ENCODE measurements at places on chromosomes 12 and 14.

DNA sequence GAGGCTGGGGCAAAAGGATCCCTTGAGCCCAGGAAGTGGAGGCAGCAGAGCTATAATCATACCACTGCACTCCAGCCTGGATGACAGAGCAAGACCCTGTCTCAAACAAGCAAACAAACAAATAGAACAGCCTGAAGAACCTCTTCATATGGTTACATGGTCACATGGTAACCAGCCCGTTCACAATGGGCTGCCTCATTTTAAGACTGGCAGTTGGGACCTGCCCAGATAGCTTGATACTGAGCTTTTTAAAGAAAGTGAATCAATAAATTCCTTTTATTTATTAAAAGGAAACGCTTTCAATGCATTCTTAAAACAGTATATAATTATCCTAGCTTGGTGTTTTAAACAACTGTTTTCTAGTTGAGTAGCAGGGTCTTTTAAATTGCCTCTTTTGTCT lies 10.5 kb downstream of the MLXIP start:
- DNase-seq: no peak

DNA sequence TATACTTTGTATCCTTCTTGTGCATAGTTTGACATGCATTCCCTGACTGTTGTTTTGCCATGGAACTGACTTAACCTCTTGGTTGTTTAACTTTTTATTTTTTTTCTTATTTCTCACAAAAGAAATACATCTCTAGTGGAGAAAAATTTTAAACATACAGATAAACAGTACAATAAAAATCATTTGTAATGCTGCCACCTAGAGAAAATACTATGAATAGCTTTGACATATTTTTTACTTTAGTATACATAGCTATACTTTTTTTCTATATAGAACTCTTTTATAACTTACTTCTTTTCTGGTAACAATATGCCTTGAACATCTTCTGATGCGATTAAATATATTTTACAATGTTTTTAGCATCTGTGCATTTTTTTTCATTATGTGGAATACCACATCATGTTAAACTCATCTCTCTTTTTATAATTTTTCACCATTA lies 184.5 kb downstream of the AKAP6 start:
- DNase-seq: no peak

DNA sequence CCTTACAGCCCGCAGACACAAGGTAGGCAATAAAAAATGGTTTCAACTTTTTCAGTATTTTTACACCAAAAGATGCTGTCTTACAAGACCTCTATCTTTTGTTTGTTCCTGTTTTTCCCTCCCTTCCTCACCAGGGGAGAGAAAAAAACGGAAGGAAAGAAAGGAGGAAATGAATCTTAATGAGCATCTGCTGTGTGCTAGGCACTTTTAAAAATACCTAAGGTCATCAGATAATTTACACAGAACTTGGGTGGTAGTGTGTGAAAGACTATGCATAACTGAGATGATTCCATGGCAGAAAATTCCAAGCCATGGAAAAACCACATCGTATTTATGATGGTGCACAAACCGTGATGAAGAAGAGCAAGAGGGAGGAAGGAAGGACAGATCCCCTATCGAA lies 121.2 kb downstream of the DIP2B start:
- DNase-seq: no peak

- DNase-seq: peak; percentile 75
These were observed 731 bp upstream of the PCNX4 start for GRCh38 chr14:60090864-60091519.

DNA sequence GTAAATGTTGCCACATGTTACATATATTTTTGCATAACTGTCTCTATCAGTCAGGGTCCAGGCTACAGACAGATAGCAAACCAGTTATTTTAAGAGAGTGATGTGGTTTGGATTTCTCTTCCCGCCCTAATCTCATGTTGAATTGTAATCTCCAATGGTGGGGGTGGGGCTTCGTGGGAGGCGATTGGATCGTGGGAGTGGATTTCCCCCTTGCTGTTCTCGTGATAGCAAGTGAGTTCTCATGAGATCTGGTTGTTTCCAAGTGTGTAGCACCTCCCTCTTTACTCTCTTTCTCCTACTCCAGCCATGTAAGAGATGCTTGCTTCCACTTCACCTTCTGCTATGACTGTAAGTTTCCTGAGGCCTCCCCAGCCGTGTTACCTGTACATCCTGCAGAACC lies 704.2 kb upstream of the TBX3 start:
- DNase-seq: no peak

DNA sequence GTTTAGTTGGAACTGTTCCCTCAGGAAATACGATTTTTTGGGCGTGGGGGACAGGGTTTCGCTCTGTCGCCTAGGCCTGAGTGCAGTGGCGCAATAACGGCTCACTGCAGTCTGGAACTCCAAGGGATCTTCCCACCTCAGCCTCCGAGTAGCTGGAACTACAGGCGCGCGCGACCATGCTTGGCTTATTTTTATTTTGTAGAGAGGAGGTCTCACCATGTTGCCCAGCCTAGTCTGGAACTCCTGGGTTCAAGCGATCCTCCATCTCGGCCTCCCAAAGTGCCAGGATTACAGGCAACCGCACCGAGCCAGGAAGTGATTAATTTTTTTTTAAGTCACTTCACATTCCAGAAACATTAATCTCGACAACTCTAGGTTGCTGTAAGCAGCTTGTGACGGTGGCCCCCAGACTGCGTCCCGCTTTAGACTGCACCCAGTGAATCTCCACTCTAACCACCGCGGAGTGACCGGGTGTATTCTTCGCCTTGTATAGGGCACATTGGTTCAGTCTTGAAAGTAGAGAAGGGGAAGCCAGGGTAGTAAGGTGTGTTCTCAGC lies 830 bp upstream of the MIS18BP1 start:
- DNase-seq: peak; percentile 25

DNA sequence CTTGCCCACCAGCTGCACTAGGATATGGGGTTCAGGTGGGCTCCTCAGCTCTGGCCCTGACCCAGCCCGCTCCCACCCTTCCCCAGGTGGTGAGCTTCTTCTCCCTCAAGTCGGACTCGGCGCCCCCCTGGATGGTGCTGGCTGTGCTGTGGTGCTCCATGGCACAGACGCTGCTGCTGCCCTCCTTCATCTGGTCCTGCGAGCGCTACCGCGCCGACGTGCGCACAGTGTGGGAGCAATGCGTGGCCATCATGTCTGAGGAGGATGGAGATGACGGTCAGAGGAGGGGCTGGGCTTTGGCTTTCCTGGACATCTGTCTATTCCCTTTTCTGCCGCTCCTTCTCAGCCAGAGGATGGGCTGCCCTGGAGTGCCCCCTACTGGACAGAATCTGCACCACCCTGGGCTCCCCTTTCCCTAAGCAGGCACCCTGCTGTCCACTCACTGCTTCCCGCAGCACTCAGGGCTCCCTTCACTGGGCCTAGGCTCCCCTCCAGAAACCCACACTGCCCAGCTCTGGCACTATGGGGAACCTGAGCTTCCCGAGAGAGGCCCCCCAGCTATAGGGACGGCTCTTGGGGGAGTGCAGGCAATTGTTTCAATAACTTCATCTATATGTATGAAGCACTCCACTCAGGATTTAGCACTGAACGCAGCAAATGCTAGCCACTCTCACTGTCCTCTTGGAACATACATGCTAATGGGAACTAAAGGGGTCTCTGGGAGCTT lies 2.6 kb upstream of the P3H3 start:
- peak; percentile 77 for DNase-seq

DNA sequence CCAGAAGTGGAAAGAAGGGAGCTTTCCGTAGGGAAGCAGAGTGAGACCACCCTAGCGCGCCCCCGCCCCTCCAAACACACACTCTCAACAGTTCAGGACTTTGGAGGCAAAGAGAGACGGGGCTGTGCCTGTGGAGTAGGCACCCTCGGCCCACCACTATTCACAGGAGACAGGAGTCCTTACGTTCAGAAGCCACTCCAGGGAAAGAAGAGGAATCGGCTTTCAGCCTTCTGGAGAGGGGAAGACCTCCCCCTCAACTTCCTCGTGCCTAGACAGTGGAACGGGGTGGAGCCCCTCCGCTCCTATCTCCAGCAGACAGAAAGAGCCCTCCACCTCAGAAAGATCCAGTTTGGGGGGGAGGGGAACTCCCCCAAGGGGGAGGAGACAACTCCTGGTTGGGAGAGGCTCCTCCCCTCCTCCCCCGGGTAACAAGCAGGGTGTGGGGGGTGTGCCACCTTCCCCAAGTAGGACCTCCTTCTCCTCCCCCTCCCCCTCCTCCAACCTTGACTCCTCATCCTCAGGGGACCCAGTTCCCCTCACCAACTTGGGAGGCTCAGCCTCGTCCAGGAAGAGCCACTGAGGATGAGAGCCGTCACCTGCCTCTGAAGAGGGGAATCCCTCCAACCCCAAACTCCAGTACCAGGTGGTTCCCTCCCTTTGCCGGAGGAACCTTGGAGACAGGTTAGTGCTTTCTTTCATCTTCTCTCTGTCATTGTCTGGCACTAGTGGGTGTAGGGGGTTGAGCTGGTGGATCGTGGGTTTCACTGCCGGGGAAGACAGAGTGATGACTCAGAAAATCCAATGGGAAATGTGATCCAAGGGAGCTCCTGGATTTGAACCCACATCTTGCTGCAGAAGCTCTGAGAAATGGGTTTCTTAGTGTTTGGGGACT lies 883 bp downstream of the FOXJ2 start:
- DNase-seq: peak; percentile 78

DNA sequence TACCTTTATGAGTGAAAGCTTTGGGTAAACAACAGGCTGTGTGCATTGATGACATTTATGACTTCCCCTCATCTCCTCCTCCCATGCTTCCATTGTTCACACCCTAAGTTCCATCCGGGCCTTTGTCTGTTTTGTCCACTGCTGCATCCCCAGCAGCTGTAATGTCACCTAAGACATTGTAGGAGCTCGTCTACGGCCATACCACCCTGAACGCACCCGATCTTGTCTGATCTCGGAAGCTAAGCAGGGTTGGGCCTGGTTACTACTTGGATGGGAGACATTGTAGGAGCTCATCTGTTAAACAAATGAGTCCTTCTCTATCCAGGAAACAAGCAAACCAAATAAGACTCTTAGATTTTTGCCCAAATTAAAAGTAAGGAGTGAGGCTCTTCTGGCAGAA lies 40.4 kb upstream of the SYCP3 start:
- DNase-seq: no peak

DNA sequence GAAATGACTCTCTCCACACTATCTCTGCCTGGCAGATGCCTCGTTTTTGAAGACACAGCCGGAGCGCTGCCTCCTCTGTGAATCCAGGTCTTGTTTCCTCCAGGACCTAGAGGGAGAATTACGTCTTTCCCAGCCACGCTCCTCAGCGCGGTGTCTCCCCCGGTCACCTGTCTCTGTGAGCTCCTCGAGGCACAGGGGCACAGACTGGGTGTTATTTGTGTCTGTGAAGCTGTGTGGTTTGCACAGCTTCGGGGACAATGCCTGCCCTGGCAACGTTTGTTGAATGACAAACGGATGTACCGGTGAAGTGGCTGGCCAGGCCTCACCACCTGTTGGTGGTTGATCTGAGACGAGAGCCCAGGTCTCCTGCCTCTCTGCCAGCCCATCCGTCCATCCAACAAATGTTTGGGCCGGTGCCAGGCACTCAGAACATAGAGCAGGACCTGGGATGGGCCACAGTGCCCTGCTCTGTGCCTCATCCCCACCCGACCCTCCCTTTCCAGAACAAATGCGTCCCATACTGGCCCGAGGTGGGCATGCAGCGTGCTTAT lies 6.1 kb downstream of the PTPN6 start:
- no peak for DNase-seq

DNA sequence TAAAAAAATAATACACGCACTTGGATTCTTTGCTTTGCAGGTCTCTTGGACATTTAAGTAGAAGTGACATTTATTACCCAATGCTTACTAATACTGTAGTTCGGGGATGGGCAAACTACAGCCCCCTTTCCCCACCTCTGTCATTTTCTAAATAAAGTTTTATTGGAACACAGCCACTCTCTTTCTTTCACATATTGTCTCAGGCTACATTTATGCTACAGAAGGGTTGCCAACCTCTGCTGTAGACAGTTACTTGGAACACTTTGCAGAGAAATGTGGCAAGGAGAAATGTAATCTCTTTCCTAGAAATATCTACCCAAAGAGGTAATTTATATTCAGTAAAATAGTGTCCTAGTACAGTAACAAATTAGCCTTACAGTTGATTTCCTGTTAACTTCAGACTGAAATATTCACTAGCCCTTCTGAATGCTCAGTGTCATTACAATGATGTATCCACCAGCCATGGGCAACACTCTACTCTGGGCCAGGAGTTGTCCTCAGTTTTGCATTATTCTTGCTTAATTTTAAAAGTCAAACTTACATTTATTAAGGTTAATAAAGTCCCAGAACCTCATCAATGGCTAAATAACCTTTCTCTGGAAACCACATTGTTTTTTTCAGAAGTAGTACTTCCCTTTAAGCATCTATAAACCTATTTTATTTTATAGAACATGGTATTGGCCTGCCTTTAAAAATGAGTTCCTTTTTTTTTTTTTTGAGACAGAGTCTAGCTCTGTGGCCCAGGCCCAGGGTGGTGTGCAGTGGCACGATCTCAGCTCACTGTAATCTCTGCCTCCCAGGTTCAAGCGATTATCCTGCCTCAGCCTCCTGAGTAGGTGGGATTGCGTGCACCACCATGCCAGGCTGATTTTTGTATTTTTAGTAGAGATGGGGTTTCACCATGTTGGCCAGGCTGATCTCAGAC lies 269.6 kb upstream of the AMIGO2 start:
- no peak for DNase-seq

GRCh38 chr14:47148686-47149085 lies 497.1 kb upstream of the RPL10L start:
- DNase-seq: no peak

- DNase-seq: no peak
These were observed 32.0 kb upstream of the FGD4 start for GRCh38 chr12:32367381-32367780.

DNA sequence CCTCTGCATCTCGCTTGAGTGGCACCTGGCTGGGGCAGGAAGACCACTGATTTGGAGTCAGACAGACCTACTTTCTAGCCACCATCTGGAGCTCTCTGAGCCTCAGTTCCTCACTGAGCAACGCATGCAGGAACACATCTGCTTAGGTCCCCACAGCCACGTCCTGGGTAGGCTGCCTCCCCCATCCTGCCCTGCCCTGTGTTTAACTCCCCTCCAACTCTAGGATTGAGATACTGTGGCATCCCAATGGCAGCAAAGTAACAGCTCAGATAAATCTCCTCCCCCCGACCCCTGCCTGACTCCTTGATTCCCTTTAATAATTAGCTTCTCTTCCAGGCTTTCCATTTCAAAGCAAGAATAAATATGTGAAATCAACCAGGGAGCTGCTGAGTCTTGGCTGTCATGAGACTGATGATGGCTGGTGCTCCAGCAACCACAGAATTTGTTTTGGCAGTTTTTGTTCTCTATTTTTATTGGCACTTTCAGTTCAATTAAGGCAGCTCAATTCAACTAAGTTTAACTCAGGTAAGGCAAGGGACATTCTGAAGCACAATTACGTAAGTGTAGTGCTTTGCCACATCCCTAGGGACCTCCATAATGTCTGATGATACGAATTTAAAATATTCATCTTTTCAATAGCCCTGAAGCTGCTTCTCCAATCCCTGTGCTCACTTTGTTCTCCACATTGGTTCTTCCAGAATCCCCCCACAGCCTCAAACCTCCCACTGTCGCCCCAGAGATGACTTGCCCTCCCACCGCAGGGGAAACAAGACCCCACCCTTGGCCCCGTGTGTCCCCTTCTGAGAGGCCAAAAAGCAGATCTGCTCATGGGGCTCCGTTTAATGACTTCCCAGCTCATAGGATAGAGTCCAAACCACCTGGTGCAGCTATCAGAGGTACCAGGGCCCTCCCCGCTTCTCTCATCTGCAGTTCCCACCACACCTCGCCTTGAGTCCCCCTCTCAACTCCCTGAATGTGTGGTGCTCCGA lies 58.2 kb downstream of the ESR2 start:
- no peak for DNase-seq

GRCh38 chr14:78196323-78196722 lies 26.1 kb downstream of the NRXN3 start:
- DNase-seq: no peak

Data from tibial artery (tissue), 4 donors.